Activated CD8-positive, alpha-beta memory T cell treated with anti-CD3 and anti-CD28 coated beads for 4 hours (primary cell): ENCODE measurements at places on chromosomes 7 and 10.

DNA sequence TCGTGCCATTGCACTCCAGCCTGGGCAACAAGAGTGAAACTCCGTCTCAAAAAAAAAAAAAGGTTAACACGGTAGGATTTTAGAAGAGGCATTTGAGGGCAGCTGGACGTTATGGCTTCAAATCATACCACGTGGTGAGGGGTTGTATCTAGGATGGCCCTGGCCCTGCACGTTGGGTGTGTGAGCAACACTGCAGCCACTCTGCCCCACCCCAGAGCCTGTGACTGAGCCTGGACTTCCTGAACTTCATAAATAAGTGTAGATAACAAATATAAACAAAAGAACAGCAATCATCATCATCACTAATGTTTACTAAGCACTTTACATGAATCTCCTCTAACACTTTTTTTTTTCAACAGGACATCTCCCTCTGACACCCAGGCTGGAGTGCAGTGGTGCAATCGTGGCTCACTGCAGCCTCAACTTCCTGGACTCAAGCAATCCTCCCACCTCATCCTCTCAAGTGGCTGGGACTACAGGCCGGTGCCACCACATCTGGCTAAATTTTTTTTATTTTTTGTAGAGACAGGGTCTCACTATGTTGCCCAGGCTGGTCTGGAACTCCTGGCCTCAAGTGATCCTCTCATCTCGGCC, 169.5 kb upstream of the FRMD4A start:
- DNase-seq = no peak

DNA sequence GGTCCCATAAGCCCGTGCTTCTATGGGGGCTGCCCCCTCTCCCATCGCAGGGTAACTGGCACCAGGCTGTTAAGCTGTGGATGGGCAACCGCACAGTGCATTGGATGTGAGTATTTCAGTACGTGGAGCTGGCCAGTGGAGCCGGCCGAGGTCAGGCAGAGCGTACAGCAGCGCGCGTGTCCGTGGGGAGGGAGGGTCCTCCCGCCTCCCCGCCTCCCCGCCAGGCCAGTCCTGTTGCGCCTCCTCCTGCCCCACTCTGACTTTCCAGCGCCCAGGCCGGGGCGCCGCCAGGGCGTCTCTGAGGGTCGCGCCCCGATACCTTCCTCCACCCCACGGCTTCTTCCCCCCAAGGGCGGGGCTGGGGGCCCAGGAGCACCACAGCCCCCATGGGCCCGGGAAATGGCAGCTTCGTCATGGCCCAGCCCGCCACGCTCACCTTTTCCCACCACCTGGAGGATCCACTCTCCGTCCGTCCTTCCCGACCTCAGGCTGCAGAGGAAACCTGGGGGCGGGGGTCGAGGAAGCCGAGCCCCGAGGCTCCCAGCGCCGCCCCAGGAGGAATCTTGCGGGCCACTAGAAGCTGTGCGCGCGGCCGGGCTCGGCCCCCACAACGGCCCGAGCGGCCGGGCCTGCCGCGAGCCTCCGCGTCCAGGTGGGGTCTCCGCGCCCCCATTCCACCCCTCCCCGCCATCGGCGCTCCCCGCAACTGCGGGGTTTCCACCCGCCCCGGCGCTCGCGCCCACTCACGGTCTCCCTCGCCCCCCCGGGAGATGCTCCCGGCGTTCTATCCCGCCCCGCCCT, 831 bp upstream of the PFKP start:
- no peak for DNase-seq

GRCh38 chr10:43596546-43596945, 9.7 kb upstream of the ZNF485 start:
- DNase-seq = no peak

DNA sequence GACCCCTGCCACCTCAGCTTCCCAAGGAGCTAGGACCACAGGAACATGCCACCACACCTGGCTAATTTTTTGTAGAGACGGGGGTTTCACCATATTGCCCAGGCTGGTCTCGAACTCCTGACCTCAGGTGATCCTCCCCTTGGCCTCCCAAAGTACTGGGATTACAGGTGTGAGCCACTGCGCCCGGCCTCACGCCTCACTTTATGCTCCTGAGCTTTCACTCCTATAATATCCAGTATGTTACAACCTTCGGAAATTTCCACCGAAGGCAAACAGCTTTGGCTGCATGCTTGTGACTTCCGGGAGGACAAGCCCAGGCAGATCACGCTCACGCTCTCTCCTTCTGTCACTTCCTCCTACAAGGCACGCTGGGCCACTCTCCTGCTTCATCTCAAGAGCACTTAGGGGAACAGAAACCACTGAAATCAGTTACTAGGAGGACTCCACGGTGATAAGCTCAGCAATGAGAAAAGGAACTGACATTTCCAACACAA, 4.4 kb upstream of the MAD1L1 start:
- no peak for DNase-seq

DNA sequence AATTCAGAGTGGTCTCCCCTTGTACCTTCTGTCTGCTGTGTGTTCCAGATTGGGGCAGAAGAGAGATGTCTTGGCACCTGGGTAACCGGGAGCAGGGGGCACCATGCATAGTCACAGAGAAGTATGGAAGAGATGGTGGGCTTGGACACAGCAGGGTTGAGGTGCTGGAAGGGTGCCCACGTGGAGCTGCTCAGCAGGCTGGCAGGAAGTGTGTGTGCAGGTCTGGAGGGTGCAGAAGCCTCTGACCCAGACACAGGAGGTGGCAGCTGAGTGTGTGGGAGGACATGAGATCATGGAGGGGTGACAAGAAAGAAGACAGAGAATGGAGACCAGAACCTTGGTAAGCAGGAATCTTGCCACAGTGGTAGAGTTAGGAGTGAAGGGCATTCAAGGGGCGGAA, 42.3 kb upstream of the DUSP5 start:
- DNase-seq = peak; percentile 22

- no peak for DNase-seq
These were observed 78.1 kb upstream of the HABP2 start for GRCh38 chr10:113474752-113475151.

GRCh38 chr7:130927564-130927963, 193.6 kb upstream of the KLF14 start:
- DNase-seq = no peak

DNA sequence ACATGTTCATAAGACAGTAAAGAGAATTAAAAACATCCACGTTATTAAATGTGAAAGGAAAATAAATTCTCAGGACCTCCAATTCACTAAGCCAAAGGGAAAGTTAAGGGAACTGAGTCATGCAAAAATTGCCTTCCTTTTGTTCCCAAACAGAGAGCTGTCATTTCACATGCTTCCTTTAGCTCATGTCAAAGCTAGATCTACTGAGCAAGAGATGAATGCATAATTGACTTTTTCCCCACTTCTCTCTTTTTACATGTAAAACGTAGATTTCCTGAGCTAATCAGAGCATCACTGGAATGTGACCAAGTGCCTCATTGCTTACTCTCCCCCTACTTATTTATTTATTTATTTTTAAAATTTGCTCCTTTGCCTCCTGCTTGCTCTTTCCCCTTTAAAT, 129.1 kb upstream of the AMPH start:
- DNase-seq = no peak
